ENCODE measurements at places on chromosomes 4 and X.

- no peak for DNase-seq
These were observed 43.1 kb downstream of the SRPX2 start for GRCh38 chrX:100687128-100687527.

DNA sequence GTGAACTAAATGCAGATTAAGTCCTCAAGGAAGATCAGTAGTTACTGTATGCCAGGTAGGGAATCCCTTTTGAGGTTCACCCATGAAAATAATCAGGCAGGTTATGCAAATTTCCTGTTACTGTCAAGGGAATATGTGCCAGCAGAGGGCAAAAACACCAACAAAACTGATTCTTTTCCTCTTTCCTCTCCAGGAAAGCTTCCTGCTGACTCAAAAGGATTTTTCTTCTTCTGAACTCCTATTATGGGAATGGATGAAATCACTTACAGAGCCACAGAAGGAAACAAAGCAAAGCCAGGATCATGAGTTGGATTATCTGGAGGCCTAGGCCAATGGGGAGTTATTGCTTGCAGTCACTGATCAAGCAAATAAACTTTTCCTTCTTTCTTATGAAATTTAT is 49.7 kb downstream of the TMPRSS11F start:
- DNase-seq: no peak

DNA sequence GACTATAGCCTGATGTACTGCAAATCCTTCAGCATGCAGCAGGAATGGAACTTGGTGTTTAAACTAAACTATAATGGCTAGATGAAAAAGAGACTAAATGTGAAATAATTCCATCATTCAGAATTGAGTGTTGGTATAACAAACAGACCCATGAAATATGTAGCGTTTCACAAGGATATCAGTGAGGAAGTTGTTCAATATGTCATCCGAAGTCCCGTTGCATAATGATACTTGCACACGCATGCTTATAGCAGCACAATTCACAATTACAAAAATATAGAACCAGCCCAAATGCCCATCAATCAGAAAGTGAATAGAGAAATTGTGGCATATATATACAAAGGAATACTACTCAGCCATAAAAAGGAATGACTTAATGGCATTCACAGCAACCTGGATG is 20.4 kb downstream of the MECP2 start:
- no peak for DNase-seq

GRCh38 chr4:7105276-7105675 is 37.4 kb upstream of the GRPEL1 start:
- DNase-seq: no peak

DNA sequence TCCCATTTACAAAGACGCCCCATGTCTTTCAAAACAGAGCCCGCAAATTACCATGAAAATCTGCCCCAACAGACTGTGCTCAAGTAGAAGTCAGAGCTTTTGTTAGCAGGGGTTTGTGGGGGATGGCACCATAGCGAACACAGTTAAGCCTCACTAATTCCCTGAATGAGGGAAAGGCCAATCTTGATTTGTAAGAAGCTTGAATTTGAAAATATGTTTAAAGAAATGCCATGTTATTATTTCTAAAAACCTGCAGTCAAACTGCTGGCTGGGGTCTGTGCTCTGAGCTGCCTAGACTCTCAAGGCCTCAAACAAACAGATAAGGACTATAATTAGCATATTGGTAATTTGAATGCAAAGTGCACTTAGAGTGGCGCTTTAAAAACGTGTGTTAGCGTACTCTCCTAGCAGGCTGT is 9.4 kb upstream of the PAK3 start:
- no peak for DNase-seq

DNA sequence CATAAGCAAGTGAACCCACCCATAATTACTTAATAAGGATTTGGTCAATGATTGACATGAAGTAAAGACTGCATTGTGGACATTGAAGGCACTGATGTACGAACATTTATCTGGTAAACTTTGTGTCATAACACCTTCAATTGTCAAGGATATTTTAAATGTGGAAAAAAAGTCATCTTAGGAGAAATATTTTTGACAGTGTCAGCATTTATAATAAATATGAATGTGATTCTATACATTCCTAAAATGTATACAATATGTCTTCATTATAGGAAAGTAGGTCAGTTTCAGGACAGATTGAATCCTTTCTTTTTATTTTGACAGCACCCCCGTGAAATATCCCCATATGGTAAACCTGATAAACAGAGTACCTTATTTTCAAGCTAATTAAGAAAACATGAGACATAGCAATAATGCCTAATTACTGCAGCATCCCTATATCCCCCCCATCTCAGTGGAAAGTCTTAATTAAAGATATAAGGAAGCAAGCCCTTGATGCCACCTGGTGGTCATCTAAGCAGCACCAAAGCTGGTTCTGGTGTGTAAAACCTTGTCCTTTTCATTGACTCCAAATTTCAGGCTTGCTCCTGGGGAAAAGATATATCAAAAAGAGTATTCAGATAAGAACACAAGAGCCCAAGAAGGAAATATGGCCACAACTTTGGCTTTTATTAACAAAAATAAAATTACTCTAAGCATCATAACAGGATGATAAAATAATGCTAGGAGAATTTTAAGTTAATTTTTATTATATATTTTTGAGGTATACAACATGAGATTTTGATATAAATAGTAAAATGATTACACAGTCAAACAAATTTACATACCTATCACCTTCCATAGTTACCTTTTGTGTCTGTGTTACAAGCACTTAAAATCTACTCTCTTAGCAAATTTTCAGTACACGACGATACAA is 379.7 kb downstream of the TLL1 start:
- DNase-seq: no peak

GRCh38 chrX:8987672-8988250 is 46.2 kb downstream of the FAM9B start:
- DNase-seq: peak; percentile 18

- no peak for DNase-seq
These were observed 96.3 kb upstream of the NKX1-1 start for GRCh38 chr4:1502501-1502886.

- DNase-seq: no peak
These were observed 803.4 kb downstream of the TRIML1 start for GRCh38 chr4:188942606-188943005.

GRCh38 chr4:73985528-73985852 is 2.5 kb downstream of the PPBP start:
- DNase-seq: no peak

DNA sequence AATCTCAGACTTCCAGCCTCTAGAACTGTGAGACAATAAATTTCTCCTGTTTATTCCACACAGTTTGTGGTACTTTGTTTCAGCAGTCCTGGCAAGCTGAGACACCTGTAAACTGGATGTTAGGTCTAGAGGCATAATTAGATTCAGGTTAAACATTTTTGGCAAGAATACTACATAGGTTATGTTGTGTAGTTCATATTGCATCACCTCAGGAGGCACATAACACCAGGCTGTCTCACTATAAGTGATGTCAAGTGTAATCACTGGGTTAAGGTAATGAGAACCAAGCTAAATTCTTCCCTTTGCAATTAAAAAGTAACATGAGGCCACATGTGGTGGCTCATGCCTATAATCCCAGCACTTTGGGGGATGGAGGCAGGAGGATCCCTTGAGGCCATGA is 214.2 kb downstream of the ZNF674 start:
- no peak for DNase-seq

GRCh38 chrX:26670521-26670920 is 454.6 kb downstream of the MAGEB5 start:
- no peak for DNase-seq

GRCh38 chrX:131778269-131779218 is 234.7 kb downstream of the OR13H1 start:
- DNase-seq: no peak

DNA sequence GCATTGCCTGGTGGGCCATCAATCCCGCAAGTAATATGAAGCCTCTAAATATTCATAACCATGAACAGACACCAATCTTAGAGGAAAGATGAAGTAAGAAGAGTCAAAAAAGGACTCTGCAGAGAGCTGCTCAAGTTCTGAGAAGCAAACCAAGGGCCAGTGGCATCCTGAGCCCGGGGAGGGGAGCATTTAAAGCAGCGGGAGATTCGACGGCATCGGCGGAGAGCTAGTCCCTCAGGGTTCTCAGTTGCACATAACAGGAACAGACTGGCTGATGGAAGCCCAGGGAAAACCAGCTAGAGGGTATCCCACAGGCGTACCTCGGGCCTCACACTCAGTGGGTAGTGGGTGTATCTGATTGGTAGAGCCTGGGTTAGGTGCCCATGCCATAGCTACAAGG is 4.9 kb upstream of the PNMA6E start:
- no peak for DNase-seq

GRCh38 chr4:174062831-174063230 is 220.6 kb downstream of the FBXO8 start:
- no peak for DNase-seq

DNA sequence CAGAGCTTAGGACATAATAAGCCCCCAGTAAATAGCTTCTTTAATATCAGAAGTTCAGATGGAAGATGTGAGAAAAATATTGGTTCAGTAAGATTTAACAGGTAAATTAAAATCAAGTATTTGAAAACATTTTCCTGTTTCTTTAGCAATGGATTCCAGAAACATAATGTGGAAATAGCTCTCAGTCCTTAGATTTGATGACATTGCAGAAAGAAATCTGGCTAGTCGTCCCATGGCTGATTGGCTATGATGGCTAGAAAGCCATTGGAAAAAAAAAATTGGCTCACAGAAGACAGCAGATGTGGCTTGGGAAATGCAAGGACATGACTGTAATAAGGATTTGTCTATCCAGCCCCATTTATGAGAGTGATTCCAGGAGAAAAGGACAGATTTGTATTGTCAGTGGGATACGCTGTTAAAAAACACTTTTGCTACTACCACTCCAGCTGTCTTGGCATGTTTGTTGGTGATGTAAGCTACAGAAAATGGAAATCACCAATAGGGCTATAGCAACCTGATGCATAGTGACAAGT is 78.3 kb downstream of the AR start:
- no peak for DNase-seq

- DNase-seq: no peak
These were observed 303.0 kb downstream of the EPHA5 start for GRCh38 chr4:65367306-65367705.

DNA sequence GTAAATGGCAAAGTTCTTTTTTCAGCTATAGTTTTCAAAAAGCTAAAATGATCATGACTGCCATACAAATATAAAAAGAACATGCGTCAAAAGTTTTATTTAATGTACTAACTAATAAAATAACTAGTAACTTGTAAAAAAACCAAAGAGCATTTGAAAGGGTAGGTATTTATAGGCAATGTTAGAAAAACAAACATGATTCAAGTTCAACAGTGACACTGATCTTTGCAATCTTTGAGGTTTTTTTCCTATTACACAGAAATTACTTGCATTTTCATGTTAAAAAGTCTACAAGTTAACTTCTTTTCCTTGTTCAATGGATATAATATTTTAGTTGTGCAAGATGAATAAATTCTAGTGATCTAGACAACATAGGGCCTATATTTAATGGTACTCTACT is 72.3 kb upstream of the GRID2 start:
- no peak for DNase-seq

DNA sequence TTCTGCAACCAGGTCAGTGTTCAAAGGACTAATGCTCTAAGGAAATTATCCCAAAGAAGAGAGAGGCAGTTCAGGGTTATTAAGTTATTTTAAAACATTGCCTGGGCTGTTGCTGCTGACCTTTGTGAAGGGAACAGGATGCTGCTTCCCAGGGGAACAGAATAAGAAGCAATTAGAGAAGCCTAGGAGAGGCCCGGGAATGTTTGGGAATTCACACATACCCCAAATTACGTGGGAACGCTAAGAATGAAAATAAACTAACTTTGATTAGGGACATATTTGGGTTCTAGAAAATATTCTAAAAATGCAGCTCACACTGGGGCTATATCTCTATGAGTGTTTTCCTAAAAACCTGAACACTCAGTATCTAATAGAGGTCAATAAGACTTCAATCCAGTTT is 243.1 kb upstream of the FTHL17 start:
- no peak for DNase-seq

DNA sequence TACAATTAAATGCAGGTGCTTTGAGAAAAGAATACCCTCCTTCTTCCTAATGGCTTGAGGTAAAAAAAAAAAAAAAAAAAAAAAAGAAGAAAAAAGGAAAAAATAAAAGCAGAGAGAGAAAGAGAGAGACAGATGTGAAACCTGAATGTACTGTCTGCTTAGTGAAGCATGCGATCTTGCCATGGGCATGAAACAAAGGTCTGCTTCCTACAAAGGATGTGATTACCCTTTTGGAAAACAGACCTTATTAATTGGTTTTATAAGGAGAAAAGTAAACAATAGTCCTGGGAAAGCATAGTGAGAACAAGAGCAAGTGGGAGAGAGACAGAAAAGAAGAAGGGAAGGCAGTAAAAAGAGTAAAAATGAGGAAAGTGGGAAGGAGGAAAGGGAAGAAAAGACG is 526.1 kb upstream of the PABPC4L start:
- DNase-seq: no peak

DNA sequence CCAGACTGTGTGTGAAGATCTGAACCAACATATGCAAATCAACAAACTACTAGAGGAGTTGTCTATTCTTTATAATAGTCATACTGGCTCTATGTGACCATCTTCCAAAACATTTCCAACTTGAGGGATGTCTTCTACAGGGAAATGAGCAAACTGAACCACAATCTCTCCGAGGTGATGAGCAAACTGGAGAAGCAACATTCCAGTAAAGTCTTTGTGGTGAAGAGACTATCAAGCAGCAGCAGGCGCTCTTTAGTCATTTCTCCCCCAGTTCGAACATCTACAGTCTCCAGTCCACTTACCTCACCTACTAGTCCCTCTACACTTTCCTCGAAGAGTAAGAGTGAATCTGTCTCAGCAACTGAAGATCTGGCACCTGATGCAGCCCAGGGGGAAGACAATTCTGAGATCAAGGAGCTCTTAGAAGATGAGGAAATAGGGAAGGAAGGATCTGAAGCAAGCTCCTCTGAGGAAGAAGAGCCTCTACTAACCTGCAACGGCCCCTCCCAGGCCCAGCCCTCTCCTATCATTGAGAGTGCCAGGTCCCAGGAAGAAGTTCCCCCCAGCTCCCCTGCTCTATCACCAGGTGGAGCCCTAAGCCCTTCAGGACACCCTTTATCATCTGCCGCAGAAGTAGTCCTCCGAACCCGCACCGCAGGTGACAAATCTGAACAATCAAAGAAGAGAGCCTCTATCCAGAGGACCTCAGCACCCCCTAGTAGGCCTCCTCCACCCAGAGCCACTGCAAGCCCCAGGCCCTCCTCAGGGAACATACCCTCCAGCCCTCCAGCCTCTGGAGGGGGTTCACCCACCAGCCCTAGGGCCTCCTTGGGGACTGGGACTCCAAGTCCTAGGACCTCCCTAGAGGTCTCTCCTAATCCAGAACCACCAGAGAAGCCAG is 98.1 kb downstream of the HNRNPD start:
- DNase-seq: no peak

DNA sequence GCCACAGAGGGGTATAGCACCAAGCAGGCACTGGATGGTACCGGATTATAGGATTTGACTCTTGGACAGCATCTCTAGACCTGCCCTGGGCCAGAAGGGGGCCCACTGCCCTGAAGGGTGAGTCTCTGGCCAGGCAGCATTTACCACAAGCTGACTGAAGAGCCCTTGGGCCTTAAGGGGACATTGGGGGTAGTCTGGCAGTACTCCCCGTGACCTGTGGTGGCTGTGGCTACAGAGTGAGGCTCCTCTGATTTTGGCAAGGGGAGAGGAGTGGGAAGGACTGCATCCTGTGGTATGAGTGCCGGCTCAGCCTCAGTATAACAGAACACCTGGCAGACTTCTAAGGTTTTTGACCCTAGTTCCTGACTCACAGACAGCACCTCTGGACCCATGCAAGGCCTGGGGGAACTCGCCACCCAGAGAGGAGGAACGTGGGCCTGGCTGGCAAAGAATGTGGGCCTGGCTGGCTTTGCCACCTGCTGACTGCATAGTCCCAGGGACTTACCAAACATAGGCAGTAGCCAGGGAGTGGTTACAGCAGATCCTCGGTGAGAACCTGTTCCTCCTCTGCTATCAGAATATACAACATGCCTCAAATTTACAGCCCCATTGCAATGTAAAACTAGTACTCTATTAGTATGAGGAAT is 48.1 kb downstream of the ABCB7 start:
- DNase-seq: no peak
